ENCODE measurements at places on chromosomes 7 and 10. TPM values are rescaled to one million over a fixed set of nuclear protein-coding genes. Genes with fewer than 3 reads are reported as not detected.

- peak; percentile 52 for DNase-seq
These were observed 74.3 kb upstream of the MKX start for GRCh38 chr10:27819781-27820531.

GRCh38 chr7:131878777-131879176 lies 322.3 kb upstream of the PODXL start:
- DNase-seq, result no peak

C10orf90 gene
- total RNA-seq, result 0.72 TPM

GRCh38 chr10:133364645-133365431 lies 7.0 kb upstream of the FUOM start:
- no peak for DNase-seq

HOXA7 gene
- total RNA-seq, result 4.4 TPM

SLC26A3 gene
- total RNA-seq, result not detected

- no peak for DNase-seq
These were observed 173.4 kb downstream of the ZMYND11 start for GRCh38 chr10:308572-309085.

DNA sequence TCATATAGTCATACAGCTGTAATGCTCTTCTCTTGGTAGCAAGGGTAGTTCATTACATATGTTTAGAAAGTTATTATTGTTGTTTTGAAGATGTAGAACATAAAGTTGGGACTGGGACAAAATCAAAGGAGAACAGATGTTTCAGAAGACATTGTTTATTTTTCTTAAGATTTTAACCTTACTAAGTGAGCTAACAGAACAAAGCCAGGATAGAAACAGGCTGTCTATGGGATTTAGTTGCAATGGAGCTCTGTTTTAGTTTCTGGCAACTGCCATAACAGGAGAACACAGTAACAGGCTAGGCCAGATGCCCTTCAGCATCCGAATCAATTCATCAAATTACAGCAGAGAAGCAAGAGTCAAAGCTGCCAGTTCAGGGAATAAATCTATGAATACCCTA lies 382.4 kb downstream of the ARL4A start:
- no peak for DNase-seq

- no peak for DNase-seq
These were observed 142.7 kb upstream of the FZD8 start for GRCh38 chr10:35784751-35785150.

GRCh38 chr10:132162021-132162531 lies 24.7 kb upstream of the DPYSL4 start:
- peak; percentile 85 for DNase-seq

GRCh38 chr7:157466867-157467261 lies 130.1 kb downstream of the DNAJB6 start:
- peak; percentile 69 for DNase-seq

DNA sequence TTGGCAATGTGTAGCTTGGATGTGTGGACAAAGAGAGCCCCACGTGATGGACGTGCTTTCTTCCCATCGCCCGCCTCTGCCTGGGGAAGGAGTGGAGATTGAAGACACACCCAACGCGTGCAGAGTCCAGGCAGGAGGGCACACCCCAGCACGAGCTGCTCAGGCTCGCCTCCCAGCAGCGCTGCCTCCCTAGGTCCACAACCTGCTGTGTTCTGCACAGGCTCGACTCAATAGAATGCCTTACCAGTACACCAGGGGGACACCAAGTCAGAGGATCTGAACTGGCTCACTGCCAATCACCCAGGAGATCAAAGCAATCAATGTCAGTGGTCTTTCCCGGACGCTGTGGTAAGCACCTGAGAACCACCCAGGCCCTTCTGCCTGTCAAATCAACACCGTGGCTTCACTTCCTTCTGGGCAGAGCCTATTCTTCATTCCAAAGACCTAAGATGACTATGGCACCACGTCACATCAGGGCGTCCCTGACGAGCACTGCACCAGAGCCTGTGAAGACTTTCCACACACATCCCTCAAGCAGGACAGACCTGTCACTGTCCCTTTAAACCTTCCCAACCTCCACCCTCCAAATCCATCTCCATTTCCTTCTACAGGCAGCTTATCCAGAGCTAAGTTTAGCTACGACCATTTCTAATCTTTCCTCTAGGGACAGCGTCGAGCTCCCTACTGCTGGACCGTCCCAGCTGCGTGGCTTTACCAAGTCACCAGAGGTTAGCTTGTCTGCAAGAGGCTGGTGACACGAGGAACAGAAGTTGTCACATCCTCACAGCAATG lies 72.3 kb downstream of the AMZ1 start:
- peak; percentile 64 for DNase-seq

- no peak for DNase-seq
These were observed at the start of gene NODAL for GRCh38 chr10:70441161-70441894. NODAL (minus strand) TSS chr10:70441681; CDS start chr10:70441667, 14 bp downstream.

DNA sequence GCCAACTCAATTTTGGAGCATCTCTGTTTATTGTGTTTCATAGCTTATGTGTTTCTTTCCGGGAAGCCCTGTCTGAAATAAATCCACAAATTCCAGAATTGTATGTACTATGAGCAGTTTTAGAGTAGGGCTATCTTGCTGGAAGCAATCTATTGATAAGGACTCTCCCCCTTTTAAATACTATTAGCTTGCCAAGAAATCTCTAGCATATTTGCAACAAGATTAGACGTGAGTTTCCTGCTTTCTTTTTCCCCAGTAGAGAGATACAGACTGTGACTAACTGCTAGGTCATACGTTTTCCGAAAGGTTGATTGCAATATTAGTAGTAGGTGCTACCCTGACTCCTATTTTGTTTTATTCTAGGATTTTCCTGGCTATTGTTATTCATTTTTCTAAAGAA lies 277.0 kb downstream of the MALRD1 start:
- DNase-seq, result no peak

DNA sequence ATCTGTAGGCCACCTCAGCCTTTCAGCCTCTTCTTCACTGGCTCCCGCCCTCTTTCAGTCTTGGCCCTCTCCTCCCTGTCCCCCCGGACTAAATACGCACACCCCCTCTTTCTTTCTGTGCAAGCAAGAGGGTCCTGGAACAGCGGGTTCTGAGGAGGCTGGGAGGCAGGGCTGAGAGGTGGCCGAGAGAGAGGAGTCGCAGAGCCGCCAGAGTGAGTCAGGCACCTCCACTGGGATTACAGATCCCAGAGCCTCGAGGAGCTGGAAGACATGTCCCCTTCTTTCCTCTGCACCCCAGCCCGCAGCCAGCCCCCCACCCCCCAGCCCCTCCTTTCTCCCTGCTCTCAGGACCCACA lies 182 bp downstream of the CCDC136 start:
- peak; percentile 94 for DNase-seq

- peak; percentile 76 for DNase-seq
These were observed 346.6 kb upstream of the KLF6 start for GRCh38 chr10:4131407-4132215.

- peak; percentile 92 for DNase-seq
These were observed 759 bp downstream of the NUDT1 start for GRCh38 chr7:2242541-2243429.

CALD1 gene
- total RNA-seq, result 1,123 TPM

- no peak for DNase-seq
These were observed 132.7 kb downstream of the CNOT4 start for GRCh38 chr7:135377171-135377570.

DNA sequence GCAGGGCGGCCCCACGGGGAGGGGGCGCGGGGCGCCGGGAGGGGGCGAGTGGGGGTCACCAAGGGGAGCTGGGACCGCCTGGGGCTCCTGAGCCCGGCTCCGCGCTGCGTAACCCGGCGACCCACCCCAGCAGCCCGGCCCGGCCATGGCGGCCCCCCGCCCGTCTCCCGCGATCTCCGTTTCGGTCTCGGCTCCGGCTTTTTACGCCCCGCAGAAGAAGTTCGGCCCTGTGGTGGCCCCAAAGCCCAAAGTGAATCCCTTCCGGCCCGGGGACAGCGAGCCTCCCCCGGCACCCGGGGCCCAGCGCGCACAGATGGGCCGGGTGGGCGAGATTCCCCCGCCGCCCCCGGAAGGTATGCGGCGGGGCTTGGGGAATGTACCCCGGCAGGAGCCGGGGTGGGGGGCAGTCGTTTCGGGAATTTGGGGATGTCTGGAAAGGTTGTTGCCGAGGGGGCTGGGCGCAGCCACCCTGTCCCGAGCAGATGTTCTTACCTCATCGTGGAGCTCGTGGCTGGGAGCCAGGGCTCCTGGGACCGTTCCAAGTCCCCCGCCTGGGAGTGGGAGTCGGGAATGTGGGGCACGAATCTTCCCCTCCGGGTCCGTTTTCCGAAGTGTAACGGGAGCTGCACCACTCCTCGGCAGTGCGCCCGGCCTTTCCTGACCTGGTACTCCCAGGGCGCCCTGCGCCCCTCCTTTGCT lies 431 bp downstream of the ZYX start:
- peak; percentile 92 for DNase-seq

GRCh38 chr7:142153400-142153799 lies 41.9 kb downstream of the MGAM2 start:
- no peak for DNase-seq

- no peak for DNase-seq
These were observed 241.5 kb downstream of the CACNA2D1 start for GRCh38 chr7:82202107-82202506.

TRPV6 gene
- total RNA-seq, result not detected

MYOZ1 gene
- total RNA-seq, result not detected

NKX2-3 gene
- not detected for total RNA-seq

DNA sequence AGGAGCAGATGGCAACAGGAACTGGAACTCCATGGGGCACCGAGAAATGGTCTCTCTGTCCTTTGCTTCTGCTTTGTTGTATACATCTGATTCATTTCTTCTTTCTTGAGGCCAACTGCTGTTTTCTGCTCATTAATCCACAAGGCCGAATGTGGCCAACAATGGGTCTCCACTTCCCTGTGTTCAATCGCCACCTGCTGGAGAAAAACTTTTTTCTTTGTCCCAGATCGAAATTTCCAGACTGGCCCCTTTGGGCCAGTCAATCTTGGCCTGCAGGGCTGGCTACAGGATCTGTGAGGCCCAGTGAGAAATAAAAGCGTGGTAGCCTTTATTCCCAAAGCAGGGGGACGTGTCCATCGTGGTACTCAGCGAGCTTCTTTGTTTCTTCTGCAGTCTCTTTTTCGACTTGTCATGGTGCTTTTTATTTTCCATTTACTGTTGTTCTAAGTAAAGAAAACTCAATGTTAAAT lies 58.8 kb downstream of the PARP12 start:
- DNase-seq, result peak; percentile 93

- no peak for DNase-seq
These were observed 101.5 kb downstream of the CTTNBP2 start for GRCh38 chr7:117771756-117772155.

All from osteoblast (primary cell).